Left renal pelvis (tissue), 4 donors: ENCODE measurements at places on chromosomes 16 and 17.
A peak's percentile ranks its signal among the peaks of the same experiment; 100 is the strongest.

DNA sequence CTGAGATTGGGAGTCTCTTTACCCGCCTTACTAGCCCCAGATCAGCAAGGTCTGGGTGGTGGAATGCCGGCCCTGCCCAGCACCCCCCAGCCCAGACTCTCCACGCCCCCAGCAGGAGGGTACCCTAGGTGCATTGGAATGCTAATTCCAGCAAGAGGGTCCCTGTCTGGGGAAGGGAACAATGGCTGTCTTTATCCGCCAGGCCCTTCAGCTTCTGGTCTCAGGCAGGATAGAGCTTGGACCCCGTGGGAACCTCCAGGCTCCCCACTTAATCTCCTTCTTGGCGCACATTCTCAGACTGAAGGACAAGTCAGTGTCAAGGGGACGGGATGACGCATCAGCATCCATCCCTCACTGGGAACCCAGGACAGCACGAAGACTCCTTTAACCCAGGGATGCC is 85.1 kb downstream of the LITAF start:
- no peak for DNase-seq

GRCh38 chr16:57305159-57305811 is 20.8 kb upstream of the PLLP start:
- no peak for DNase-seq

DNA sequence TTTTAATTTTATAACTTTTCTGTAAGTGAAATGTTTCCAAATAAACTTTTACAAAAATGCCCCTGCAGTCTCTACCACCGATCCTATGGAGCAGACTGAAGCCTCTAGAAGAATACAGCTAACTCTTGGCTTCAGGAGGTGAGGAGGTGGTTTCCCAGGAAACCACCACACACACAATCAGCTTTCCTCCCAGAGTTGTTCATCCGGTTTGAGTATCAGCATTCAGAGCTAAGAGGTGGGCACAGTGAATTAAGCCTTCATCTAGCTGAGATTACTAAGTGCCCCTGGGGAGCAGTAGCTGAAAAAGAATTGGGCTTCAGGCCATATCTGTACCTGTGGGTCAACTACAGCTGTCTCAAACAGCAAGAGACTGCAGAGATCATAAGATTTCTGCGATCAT is 139.7 kb downstream of the AATF start:
- DNase-seq, result no peak

- DNase-seq, result no peak
Measured at GRCh38 chr17:67435786-67436185, 58.7 kb downstream of the PITPNC1 start.

GRCh38 chr16:48035142-48035541 is 120.7 kb downstream of the ABCC12 start:
- no peak for DNase-seq

- DNase-seq, result no peak
Measured at GRCh38 chr16:27359051-27359450, 42.9 kb upstream of the IL21R start.

- DNase-seq, result no peak
Measured at GRCh38 chr17:40915721-40916256, 21.7 kb downstream of the KRT23 start.

- DNase-seq, result no peak
Measured at GRCh38 chr17:3885970-3886369, 6.9 kb downstream of the CAMKK1 start.

DNA sequence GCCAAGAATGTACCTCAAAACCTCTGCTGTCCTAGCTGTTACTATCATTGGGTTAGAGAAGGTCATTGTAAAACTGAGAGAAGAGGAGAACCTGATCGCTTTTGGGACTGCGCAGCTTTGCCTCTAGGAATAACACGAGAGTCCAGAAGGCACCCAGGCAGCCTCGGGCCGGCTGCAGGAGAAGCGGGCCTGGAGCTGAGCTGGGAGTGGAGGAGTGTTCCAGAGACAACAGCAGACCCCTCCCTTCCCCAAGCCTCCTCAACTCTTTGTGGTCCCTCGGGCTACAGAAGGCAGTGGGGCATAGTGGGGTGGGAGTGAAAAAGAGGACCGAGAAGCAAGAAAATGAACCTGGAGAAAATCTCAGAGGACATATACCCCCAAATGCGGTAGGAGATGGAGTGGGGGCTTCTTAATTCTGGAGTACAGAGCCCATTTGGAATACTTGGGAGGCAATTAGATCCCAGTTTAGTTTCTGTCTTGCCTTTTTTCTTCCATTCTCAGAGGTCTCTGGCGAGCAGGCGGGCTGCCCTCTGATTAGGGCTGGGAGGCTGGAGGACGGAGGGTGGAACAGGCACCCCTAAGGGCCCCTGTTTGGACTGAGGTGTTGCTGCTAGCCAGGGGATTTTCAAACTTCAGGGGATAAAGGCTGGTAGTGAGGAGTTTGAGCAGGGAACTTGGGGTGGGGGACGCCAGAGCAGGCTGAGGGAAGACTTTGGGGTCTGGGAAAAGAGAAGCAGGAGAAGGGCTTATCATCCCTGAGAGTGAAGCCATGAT is 13.3 kb upstream of the HOXB2 start:
- DNase-seq, result no peak

GRCh38 chr17:38557836-38558727 is 47.7 kb downstream of the SRCIN1 start:
- DNase-seq, result peak; percentile 72

DNA sequence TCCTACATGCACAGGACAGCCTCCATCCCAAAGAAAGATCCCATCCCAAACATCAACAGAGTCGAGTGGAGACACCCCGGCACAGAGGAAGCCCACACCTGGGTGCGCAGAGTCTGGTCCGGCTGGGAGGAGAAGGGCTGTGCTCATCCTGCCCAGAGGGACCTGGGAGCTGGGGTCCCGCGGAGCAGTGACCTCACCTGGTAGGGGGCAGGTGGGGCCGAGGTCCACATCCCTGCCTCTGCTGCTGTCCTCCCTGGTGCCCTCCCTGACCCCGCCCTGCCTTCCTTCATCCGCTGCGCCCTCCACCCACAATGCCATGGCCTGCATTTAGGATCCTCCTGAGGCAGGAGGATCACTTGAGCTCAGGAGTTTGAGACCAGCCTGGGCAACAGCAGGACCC is 2.9 kb downstream of the C16orf90 start:
- DNase-seq, result no peak

GRCh38 chr17:36614081-36614480 is 12.7 kb downstream of the MRM1 start:
- no peak for DNase-seq

GRCh38 chr16:66553223-66553622 is 847 bp downstream of the CKLF start:
- no peak for DNase-seq

DNA sequence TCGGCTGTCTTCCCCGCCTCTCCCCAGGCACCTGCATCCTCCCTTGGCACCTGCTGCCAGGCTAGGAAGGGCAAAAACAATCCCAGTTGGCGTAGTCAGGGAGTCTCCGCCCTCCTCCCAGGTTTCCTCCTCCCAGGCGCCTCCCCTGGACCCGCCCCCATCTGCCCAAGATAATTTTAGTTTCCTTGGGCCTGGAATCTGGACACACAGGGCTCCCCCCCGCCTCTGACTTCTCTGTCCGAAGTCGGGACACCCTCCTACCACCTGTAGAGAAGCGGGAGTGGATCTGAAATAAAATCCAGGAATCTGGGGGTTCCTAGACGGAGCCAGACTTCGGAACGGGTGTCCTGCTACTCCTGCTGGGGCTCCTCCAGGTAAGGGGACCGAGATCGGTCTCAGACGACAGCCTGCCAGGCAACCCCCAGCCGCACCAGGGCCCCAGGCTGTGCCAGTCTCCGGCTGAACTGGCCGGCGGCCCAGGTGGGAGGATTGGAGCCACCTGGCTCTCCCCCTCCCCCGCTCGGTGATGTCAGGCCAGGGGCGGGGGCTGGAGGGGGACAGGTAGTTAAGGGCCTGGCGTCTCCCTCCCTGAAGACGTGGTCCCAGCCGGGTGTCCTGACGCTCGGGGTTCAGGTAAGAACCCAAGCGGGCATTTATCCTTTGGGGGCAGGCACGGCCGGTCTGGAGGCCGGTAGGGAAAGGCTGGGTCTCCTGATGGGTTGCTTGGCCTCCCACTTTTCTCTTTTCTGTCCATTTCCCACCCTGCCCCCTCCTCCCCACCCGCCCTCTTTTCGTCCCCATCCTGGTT is at the start of gene GRB7:
Gene GRB7 (plus strand): TSS at position 179 of the 808 bp plus-strand sequence. CDS start 4,364 bp downstream, outside the sequence.
- DNase-seq, result no peak

DNA sequence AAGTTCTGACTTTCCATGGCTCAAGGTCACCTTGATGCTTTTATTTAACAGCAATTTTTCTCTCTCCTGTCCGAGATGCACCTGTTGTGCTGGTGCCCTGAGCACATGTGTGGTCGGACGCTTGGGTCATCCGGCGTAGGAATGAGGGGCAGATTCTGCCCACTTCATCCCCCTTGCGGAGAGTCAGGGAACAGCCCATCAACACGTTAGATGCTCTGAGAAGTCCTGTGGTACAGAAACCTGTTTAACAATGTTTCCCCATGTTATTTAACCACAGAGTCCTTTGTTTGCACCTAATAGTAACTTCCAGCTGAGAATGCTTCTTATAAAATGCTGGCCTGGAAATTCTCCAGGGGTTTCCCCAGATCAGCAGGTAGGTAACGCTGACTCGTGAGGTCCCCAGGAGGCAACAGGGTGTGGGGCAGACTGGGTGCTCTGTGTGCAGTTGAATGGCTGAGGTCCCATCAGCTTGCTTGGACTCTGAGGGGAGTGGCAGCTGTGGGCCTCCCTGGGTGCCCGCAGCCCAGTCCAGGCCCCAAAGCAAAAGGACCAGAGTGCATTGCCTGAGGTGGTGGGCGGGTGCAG is 17.8 kb downstream of the DOC2B start:
- DNase-seq, result no peak
